Activated CD8-positive, alpha-beta memory T cell treated with anti-CD3 and anti-CD28 coated beads for 1 hour (primary cell): ENCODE measurements at places on chromosomes 13 and 19.

DNA sequence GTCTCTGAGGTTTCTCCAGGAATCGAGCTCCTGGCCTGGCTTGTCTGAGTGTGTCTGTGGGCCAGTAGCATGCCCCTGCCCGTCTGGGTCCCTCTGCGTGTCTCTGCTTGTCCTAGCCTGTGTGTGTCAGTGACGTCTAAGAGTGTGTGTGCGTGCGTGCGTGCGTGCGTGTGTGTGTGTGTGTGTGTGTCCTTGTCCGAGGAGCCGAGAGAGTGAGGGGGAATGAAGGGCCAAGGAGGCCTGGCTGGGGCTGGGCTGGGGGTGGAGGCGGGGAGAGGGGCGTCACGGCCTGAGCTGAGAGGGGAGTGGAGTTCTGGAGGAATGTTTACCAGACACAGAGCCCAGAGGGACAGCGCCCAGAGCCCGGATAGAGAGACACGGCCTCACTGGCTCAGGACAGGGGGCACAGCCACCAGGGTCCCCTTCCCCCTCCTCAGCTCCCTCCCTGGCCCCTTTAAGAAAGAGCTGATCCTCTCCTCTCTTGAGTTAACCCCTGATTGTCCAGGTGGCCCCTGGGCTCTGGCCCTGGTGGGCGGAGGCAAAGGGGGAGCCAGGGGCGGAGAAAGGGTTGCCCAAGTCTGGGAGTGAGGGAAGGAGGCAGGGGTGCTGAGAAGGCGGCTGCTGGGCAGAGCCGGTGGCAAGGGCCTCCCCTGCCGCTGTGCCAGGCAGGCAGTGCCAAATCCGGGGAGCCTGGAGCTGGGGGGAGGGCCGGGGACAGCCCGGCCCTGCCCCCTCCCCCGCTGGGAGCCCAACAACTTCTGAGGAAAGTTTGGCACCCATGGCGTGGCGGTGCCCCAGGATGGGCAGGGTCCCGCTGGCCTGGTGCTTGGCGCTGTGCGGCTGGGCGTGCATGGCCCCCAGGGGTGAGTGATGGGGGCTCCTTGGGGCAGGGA, at the start of gene AXL:
AXL (plus strand) TSS at position 609 of the 893 bp plus-strand sequence; CDS start at position 779, 170 bp downstream.
- DNase-seq, result no peak

- DNase-seq, result no peak
Measured at GRCh38 chr13:23592596-23592995, 22.4 kb downstream of the TNFRSF19 start.

DNA sequence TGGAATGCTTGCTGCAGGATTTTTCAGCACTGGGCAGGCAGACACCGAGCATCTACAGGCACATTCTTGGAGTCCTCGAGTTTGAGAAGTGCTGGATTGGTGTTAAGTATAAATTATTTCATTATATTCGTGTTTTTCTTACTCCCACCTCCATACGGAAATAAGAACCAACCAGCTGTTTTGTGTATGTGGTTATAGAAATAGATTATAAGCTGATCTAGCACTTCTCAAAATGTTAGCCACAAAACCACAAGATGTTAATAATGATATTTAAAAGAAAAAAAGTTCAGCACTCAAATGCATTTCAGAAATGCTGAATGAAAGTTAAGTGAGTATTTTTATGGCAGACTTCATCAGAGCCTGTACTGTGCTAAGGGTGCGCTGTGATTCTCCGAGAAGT, 24.0 kb upstream of the TEX29 start:
- no peak for DNase-seq

DNA sequence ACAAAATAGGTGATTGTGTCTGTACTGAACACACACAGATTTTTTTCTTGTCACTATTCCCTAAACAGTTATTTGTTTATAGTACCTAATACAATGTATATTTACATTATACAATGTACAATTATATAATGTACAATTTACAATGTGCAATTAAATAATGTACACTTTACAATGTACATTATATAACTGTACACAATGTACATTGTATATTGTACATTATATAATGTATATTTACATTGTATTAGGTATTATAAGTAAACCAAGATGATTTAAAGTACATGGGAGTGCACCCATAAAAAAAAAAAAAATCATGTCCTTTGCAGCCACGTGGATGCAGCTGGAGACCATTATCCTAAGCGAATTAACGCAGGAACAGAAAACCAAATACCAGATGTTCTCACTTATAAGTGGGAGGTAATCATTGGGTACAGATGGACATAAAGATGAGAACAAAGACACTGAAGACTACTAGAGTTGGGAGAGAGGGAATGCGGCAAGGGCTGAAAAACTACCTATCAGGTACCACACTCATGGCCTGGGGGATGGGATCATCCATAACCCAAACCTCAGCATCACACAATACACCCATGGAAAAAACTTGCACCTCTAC, 68.1 kb downstream of the ABCC4 start:
- DNase-seq, result no peak

GRCh38 chr19:15399234-15399515, 19.6 kb upstream of the AKAP8 start:
- no peak for DNase-seq

DNA sequence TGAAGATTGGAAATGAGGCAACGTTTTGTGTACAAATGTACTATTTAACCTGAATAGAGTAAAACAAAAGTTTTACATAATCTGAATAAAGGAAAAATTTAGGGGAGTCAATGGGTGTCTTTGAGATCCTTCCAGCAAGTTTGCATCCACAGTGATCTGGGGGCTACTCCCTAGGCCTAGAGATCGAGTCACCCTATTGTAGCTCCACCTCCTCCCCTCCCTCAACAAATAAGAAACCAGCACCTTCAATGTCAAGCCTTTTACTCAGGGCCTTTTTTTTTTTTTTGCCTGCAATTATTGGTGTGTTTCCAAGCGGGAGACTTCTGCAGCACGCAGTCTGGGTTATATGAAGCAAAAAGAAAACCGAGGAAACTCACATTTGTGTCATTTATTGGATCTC, 16.3 kb upstream of the RAP2A start:
- DNase-seq, result no peak

- no peak for DNase-seq
Measured at GRCh38 chr13:38415233-38415632, 65.6 kb downstream of the UFM1 start.

DNA sequence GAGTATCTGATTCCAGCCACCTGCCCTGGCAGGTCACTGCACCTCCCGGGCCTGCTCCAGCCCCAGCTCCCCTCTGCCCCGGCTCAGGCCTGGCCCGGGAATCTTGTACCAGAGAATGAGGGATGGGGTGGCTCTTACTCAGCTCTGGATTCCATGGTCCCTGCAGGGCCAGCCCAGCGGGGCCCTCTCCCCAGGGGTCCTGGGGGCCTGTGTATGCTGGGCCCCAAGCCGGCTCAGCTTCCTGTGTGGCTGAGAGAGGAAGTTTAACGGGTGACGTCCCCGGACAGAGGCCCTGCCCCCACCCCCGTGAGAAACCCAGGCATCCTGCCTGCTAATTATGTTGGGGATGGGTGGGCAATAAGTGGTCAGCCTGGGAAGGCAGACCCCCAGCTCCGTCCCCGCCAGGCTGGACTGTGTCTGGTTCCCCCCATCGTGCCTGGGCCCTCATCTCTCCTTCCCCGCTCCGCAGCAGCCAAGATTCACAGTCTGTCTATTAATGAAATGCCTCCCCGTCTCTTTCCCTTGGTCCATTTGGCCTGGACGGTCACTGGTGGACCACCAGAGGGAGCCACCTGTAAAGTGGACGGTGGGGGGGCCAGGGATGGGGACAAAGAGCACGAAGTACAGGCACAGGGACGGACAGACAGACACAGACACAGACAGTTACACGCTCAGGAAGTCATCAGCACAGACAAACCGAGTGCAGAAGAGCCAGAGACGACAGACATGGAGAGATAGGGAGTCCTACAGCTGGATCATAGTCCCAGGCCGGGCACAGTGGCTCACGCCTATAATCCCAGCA, at the start of gene DENND1C:
DENND1C (minus strand) TSS at position 247 of the 802 bp plus-strand sequence; CDS start at position 155, 92 bp downstream.
- peak; percentile 54 for DNase-seq

DNA sequence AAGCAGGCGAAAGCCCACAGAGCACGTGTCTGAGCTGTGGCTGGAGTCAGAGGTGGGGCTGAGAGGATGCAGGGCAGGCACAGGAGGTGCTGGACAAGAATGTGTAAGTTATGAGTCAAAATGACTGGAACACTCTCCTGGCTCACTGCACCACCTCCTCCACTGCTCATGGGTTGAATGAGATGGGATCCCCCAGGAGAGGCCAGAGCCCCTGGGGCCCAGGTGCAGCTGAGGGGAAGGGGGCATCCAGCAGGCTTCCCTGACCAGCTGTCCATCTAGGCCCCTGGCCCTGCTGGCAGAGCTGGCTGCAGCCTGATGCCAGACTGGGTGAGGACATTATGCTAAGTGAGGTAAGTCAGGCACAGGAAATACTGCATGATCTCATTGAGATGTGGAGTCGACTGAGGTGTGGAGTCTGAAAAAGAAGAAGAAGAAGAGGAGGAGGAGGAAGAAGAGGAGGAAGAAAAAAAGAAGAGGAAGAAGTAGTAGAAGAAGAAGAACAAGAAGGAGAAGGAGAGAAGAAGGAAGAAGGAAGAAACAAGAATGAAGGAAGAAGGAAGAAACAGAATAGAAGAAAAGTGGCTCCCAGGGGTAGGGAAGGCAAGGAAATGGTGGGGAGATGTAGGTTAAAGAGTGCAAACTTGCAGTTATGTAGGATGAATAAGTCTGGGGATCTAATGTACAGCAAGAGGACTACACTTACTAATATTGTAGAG, 747.4 kb downstream of the UQCRFS1 start:
- no peak for DNase-seq

GRCh38 chr19:32581705-32582179, 752 bp downstream of the PDCD5 start:
- no peak for DNase-seq

GRCh38 chr13:32695602-32696250, 109.5 kb downstream of the PDS5B start:
- no peak for DNase-seq

- DNase-seq, result peak; percentile 13
Measured at GRCh38 chr13:29472332-29472961, 123.0 kb downstream of the SLC7A1 start.

DNA sequence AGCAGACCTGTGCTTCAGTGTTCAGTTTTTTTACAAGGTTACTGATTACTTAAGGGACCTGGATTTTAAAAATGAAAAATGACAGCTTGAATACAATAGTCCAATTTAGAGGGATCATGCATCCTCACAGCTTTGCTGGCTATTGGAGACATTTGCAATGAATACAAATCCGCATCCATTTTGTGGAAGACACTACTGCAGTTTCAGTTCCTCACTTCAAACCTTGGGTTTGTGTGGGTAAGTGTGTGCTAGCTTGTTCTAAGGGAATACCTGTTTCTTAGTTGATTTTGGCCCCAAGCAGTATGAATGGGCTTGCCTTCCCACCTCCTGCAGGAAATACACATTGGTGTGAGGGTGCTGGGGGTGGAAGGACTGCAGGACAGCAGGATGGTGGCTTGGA, 222.4 kb downstream of the OLFM4 start:
- DNase-seq, result no peak
